ENCODE measurements at places on chromosomes 11 and 22. TPM values are rescaled to one million over a fixed set of nuclear protein-coding genes. Genes with fewer than 3 reads are reported as not detected.

DNA sequence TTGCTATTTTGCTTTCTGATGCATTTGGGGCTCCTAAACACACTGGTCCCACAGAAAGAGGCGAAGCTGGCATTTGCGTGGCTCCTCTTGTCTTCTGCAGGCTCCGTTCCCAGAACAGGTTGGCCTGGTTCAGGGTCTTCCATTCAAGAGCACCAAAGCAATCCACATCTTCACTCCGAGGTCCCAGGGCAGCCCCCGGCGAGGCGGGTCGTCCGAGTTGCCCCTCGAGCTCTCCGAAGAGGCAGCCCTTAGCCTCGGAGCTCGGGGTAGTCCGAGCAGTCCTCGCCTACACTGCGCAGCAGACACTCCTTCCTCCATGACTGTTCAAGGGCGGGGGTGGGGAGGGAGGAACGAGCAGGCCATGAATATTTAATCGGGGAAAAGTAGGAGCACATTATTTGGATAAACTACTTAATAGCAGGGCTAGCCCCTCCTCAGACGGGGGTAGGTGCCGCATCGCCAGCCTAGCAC, 321.3 kb downstream of the BLID start:
- no peak for DNase-seq
- peak overlapping the region; percentile 34 for H3K4me3 ChIP-seq
- no peaks in the 10 kb centered on the region for H3K4me1 ChIP-seq
- H3K27ac ChIP-seq, result no peak overlapping the region
- no peaks in the 10 kb centered on the region for H3K36me3 ChIP-seq

DNA sequence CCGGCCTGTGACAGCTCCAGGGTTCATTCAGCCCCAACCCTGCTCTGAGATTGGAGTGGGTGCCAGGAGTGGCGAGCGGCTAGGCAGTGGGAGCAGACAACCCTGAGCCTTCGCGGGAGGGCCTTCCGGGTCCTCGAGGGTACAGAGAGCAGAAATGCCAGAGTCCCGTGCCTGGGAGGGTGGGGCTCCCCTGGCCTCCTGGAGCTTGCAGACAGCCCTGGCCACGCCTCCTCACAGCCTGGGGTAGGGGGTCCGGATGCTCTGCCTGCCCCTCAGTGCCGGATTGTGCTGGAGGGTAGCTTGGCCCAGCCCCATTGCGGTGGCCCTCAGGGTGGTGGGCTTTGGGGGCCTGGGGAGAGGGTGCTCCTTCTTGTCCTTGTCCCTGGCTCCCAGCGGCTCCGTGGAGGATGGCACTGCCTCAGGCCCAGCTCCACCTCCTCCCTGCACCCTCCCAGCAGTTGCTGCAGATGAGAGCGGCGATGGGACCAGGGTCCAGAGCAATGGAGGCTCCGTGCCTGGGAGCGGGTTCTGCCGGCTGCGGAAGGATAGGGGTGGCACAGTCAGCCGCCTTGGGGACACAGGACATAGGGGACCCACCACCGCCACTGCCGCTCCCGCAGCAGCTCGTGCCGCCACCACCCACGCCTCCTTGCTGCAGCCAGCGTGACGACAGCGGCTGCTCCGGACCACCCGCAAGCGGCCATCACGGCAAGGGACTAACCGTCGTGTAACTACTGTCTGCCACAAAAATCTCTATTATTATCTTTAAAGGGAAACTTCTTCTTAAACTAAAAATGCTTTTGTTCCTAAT, 34.9 kb upstream of the OR10G7 start:
- H3K27me3 ChIP-seq, result no peaks in the 10 kb centered on the region
- H3K4me3 ChIP-seq, result peak overlapping the region; percentile 54
- H3K36me3 ChIP-seq, result no peaks in the 10 kb centered on the region
- no peak overlapping the region for H3K27ac ChIP-seq
- H3K4me1 ChIP-seq, result no peaks in the 10 kb centered on the region
- no peak for DNase-seq

DNA sequence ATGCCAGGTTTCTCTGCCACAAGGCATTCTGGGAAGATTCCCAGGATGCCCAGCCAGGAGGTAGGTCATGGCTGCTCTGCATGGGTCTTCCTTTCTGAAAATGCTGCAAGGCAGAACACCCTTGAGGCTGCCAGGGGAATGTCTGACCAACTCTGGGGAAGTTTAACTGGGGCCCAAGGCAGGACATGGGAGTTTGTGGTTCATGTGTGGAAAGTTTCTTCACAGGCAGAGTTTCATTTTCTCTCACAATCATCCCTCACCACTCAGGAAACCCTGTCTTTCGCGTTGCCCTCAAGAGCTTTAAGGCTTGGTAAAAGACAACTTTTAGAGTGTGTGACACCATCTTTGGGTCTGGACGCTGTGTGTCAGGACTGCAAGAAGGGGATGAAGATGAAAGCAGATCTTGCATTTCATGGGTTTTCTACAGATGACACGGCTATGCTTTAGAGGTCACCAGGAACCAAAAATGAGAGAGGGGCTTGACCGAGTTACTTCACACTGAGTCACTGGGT, 133.5 kb downstream of the CD44 start:
- peaks cover 6% of the 10 kb centered on the region for H3K4me1 ChIP-seq
- H3K27ac ChIP-seq, result no peak overlapping the region
- H3K4me3 ChIP-seq, result no peak overlapping the region
- no peaks in the 10 kb centered on the region for H3K27me3 ChIP-seq
- no peaks in the 10 kb centered on the region for H3K36me3 ChIP-seq
- DNase-seq, result no peak

DNA sequence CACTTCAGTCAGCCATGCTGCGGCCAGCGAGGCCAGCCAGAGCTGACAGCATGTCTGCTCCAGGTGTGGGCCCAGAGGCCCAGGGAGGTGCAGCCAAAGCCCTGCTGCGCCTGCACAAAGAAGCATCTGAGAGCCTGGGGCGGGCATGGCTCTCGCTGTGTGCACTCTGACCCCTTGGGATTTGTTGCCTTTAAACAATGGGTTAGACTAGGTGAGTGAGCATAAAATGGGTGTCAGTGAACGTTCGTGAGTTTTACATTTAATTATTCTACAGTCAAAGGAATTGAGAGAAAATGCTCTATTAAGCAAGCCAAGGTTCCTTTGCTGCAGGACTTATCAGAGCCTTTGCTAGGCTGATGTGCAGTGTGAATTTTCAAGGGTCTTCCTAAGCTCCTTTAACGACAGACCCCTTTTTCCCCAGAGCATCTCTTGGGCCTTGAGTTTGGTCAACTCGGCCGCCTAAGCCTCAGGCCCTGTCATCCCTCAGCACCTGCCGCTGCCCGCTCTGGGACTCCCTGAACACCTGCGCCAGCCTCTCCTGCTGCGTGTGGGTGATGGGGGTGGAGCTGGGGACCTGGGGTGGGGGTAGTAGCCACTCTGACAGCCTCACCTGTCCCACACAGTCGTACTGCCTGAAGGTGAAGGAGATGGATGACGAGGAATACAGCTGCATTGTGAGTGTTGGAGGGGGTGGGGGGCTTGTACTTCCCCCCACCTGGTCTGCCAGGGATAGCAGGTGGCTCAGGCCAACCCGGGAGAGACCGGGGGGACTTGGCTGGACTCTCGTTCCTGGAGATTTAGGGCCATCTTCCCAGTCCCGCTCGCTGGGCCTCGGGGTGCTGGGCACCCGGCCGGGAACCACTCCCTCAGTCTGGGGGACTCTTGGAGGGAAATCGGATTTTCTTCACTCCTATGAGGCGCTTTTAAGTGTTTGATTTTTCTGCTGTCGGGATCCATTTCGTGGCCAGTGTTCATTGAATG, 10.5 kb downstream of the SLC16A8 start:
- H3K36me3 ChIP-seq, result no peaks in the 10 kb centered on the region
- no peaks in the 10 kb centered on the region for H3K27me3 ChIP-seq
- H3K27ac ChIP-seq, result no peak overlapping the region
- H3K4me1 ChIP-seq, result no peaks in the 10 kb centered on the region

OR2D2 gene
- not detected for total RNA-seq

CRYBB3 gene
- total RNA-seq, result not detected

IRAG1 gene
- 3.7 TPM for total RNA-seq

MYOD1 gene
- total RNA-seq, result not detected

GRCh38 chr11:87820011-87820410, 355.2 kb downstream of the RAB38 start:
- H3K36me3 ChIP-seq, result no peaks in the 10 kb centered on the region
- no peaks in the 10 kb centered on the region for H3K4me1 ChIP-seq
- no peak overlapping the region for H3K27ac ChIP-seq
- H3K27me3 ChIP-seq, result no peaks in the 10 kb centered on the region
- no peak overlapping the region for H3K4me3 ChIP-seq
- DNase-seq, result peak; percentile 28

GRCh38 chr11:73376803-73377629, 817 bp downstream of the RELT start:
- H3K36me3 ChIP-seq, result no peaks in the 10 kb centered on the region
- peak overlapping the region; percentile 86 for H3K4me3 ChIP-seq
- no peaks in the 10 kb centered on the region for H3K27me3 ChIP-seq
- peaks cover 8% of the 10 kb centered on the region for H3K4me1 ChIP-seq

C11orf87 gene
- total RNA-seq, result 0.07 TPM

MICAL2 gene
- 357 TPM for total RNA-seq

ST3GAL4 gene
- 12.2 TPM for total RNA-seq

DNA sequence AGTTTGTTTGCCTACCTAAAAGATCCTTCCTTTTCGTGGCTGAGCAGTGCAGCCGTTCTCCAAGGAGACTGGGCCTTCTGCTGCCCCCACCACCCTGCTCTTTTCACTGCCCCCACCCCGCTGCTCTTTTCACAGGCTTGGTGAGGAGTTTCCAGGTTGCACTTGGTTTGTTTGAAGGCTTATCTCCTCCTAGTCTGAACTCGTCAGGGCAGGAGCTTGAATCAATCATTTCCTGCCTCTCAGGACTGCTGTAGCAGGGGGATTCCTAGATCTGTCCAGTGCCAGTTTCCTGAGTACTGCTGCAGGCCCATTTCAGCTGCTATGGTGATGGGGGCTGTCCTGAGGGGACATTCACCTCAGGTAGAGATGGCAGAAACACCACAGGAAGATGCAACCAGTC, 10.0 kb downstream of the MED15 start:
- no peak overlapping the region for H3K4me3 ChIP-seq
- H3K27ac ChIP-seq, result peak overlapping the region; percentile 8
- peaks cover 21% of the 10 kb centered on the region for H3K36me3 ChIP-seq

CARD10 gene
- total RNA-seq, result 22.6 TPM

GRCh38 chr11:96084610-96085318, 160.9 kb upstream of the MTMR2 start:
- no peak overlapping the region for H3K27ac ChIP-seq
- peaks cover 8% of the 10 kb centered on the region for H3K4me1 ChIP-seq
- peak; percentile 23 for DNase-seq
- H3K36me3 ChIP-seq, result peaks cover 6% of the 10 kb centered on the region
- no peaks in the 10 kb centered on the region for H3K27me3 ChIP-seq

DNA sequence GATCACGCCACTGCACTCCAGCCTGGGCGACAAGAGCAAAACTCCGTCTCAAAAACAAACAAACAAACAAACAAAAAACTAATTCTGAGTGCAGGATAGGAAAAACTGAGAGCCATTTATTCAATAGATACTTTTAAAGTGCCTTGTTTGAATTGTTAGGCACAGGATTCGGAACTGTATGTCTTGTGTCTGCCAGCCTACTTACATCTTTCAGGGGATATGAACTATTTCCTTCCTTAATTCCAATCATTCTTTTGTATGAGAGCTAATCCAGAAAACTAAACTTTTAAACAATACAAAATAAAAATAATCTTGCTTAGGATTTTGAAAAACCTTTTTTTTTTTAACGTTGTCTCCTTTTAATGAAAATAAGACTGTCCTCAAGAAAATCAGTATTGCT, 12.6 kb downstream of the UVRAG start:
- no peak overlapping the region for H3K4me3 ChIP-seq
- H3K27ac ChIP-seq, result no peak overlapping the region
- no peaks in the 10 kb centered on the region for H3K4me1 ChIP-seq

DNA sequence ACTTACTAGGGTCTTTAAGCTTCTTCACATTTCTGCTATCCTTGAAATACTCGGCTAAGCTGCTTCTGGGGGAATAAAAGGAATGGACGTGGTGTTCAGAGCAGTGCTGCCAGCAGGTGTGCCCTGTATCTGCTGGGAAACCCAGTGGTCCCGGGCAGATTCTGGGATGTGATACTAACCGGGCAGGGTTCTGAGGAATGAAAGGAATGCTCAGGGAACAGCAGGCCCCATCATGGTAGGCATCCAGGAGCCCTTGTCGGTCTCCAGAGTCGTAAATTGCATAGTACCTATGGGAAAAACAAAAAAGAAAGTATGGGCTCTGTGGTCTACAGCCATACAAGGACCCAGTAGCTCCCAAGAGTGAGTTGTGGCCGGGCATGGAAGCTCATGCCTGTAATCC, 4.5 kb upstream of the TMEM223 start:
- H3K27me3 ChIP-seq, result no peaks in the 10 kb centered on the region
- H3K4me1 ChIP-seq, result peaks cover 6% of the 10 kb centered on the region
- H3K27ac ChIP-seq, result no peak overlapping the region
- no peak overlapping the region for H3K4me3 ChIP-seq

DNA sequence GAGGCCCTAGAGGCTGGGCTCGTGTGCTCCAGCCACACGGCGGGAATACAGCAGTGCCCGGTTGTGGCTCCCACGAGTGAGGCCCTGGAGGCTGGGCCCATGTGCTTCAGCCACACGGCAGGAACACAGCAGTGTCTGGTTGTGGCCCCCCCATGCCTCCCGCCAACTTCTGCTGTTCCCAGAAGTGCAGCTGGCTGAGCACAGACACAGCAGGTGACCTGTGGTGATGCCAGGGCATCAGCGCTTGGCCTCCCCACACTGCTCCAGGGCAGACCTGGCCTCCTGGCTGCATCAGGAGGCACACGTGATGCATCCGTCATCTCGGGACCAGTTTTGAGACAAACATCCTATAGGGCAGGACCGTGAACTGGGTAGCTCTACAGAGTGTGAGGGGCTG, 110.3 kb downstream of the KCNQ1OT1 start:
- no peak overlapping the region for H3K27ac ChIP-seq
- peaks cover 19% of the 10 kb centered on the region for H3K27me3 ChIP-seq
- no peak for DNase-seq

SMCO4 gene
- 29.3 TPM for total RNA-seq

SYCE3 gene
- not detected for total RNA-seq

- no peak overlapping the region for H3K27ac ChIP-seq
- no peak overlapping the region for H3K4me3 ChIP-seq
- H3K27me3 ChIP-seq, result no peaks in the 10 kb centered on the region
- DNase-seq, result peak; percentile 42
- no peaks in the 10 kb centered on the region for H3K36me3 ChIP-seq
Observed at GRCh38 chr11:78424334-78425270, 7.0 kb upstream of the GAB2 start.

MEI1 gene
- total RNA-seq, result 0.19 TPM

- H3K4me3 ChIP-seq, result no peak overlapping the region
- peaks cover 3% of the 10 kb centered on the region for H3K4me1 ChIP-seq
- no peaks in the 10 kb centered on the region for H3K36me3 ChIP-seq
- H3K27ac ChIP-seq, result no peak overlapping the region
- no peaks in the 10 kb centered on the region for H3K27me3 ChIP-seq
Observed at GRCh38 chr22:40105755-40106154, 72.0 kb upstream of the TNRC6B start.

- H3K27ac ChIP-seq, result no peak overlapping the region
- DNase-seq, result peak; percentile 23
- H3K27me3 ChIP-seq, result no peaks in the 10 kb centered on the region
- H3K36me3 ChIP-seq, result no peaks in the 10 kb centered on the region
- H3K4me3 ChIP-seq, result no peak overlapping the region
- no peaks in the 10 kb centered on the region for H3K4me1 ChIP-seq
Observed at GRCh38 chr11:129967996-129968395, 34.6 kb downstream of the PRDM10 start.

Measured in astrocyte (in vitro differentiated cells and primary cell).